ENCODE measurements at places on chromosomes 1 and 21.
A peak's percentile ranks its signal among the peaks of the same experiment; 100 is the strongest.

DNA sequence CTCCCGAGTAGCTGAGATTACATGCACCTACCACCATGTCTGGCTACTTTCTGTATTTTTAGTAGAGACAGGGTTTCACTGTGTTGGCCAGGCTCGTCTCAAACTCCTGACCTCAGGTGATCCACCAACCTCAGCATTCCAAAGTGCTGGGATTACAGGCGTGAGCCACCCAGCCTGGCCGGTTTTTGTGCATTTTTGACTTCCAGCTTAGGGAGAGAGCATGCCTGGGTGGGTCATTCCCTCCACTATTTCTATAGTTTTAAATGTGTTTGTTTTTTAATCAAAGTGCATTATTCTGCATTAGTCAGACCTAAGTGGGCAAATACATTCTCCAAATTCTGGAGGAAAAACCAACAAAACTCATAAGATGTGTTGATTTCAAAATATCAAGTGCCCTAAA is 207.4 kb upstream of the NRIP1 start:
- no peak for DNase-seq

DNA sequence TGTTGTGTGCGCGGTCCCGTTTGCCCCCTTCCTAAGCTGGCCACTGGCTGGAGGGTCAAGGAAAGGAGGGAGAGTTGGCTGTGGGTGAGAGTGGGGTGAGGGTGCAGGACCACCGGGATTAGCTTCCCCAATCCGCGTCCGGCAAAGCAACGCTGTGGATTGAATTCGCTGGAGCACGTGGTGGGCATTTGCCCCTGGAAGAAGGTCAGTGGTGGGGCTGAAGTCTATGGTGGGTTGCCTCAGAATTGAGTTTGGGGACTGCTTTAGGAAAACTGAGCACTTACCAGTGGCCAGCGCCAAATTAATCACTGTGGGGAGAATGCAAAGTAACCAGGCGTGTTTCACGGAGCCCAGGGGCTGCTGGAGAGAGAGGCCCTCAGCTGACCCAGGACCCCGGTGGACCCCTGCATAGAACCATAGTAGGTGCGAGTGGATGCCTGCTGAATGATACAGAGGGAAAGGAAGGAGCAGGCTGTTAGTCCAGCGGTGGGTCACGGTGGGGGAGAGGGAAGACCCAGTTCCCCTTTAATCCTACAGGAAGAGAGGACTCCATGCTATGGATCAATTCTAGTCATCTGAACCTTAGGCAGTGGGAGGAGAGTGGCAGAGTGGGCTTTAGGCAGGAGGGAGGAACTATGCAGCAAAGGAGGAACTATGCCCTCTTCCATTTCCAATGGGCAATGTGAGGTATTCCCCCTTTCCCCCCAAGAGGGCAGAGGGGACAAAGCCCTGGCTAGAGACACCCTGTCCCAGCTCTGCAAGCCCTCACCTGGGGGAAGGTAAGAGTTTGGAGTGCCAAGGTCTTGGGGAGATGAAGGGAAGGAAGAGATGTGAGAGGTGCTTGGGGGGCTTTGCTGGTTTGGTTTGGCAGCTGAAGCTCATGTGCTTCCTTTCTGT is 1.2 kb downstream of the TNFRSF8 start:
- DNase-seq, result no peak

GRCh38 chr1:100036718-100037655 is 67.2 kb downstream of the SLC35A3 start:
- no peak for DNase-seq

DNA sequence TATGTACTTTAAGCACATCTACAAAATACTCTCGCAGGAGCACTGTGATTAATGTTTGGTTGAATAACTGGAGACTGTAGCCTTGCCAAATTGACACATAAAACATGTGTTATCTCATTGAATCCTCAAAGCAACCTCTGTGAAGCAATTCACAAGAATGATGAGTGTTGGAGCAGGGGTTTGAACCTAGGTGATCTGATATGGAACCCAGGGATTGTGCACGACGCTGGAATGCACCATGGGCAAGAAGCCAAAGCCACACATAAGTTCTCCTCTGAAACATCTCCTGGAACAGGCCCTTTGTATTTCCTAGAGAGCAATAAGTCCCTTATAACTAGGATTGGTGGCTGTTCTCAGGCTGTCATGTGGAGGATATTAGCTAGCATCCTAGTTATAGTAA is 124.6 kb upstream of the IVNS1ABP start:
- no peak for DNase-seq

DNA sequence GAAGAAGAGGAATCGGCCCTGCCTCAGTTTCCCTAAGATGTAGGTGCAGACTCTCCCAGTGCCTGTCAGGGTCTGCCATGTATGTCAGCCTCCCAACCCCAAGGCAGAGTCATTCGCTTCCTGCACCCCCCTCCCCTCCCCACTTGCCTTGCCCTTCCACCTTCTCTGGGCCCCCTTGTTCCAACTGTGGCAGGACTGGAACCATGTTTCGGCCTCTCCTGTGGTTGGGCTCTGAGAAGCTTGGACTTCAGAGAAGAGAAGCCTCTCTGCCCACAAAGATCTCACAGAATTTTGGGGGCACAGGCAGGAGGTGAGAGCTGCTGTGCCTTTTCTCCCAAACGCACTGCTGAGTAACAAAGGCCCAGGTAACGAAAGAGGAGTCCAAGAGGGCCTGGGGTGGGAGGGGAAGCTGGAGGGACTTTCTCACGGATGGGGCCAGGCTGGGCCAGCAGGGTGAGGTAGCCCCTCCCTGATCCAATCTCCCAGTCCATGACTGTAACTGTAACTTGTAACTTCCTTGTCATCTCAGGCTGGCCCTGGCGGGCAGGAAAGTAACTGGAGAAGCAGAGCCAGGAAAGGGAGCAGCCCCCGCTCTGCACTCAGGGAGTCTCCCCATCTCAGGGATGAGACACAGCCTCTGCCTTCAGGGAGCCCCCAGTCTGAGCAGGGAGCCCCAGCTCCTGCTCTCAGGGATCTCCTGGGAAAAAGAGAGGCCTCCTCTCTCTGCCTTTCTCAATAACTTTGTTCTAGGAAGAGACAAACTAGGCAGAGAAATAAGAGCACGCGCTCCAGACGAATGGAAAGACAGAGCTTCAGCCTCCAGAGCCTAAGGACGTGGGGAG is 11.3 kb downstream of the CRABP2 start:
- no peak for DNase-seq

DNA sequence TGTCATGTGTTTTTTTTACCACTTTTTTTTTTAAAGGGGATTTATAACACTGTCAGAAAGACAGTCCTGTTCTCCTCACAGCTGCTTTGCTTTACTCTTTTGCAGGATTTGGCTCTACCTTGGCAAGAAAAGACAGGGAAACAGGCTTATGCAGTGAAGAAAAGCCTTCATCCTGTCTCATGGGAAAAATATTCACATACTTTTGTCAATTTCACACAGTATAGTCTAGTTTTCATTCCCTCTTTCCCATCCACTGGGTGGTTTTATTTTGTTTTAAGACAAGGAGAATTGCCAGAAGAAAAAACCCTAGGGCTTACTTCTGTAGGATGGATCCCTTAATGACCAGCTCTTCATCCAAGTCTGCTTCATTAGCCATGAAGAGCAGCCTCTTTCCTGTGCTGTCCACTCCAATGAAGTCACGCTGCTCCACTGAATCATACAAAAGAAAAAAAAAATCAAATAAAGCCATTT is 60.0 kb downstream of the EIF2B3 start:
- no peak for DNase-seq

GRCh38 chr1:232428786-232429530 is 201.0 kb downstream of the SIPA1L2 start:
- no peak for DNase-seq

DNA sequence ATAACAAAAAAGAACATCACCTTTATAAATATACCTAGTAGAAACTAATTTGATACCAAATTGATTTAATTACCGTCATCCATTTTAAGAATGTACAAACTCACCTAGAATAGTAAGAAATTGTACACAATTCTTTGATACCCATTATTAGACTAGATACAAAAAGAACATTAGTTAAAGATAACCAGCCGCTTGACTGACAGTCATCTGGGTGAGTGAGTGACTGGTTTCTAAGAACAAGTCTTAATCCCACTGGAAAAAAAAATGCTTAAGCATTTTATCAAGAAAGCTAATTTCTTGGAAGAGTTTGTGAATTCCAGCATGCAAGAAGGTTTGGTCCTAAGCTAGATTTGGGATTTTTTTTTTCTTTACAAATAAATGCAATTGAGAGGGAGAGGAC is 10.9 kb downstream of the LRRC8B start:
- DNase-seq, result no peak

- peak; percentile 36 for DNase-seq
These were observed 56.5 kb downstream of the GALNT2 start for GRCh38 chr1:230123280-230124185.

DNA sequence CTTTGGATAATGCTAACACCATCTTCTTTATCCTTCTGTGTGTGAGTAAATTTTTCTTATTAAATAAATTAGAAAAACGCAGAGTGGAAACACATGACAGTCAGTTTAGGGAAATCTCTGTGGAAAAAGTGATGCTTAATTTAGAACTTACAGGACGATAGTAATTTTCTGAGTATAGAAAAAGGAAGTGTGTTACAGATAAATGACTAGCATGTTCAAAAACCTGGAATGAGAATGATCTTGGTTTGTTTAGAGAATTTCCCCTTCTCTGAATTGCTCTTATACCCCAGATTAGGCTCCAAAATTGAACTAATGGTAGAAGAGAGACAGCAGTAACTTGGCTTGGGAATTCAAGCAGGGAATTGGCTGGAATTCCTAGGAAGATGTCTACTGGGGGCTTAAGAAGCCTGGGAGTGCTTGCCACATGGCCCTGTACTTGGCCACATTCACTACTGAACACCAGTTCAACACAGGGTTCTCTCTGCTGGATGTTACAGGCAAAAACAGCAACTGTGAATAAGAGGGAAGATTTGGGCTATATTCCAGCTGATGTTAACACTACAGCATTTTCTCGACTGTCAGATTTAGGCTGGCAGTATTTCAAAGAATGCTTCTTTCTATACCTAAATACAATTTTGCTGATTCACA is 1004.2 kb downstream of the TTLL7 start:
- DNase-seq, result no peak
